SK-N-SH treated with all-trans-retinoic acid at 6 μM for 48 hours (cell line): ENCODE measurements at places on chromosomes 3 and 15.

GRCh38 chr3:125023833-125024555 is 31.8 kb downstream of the HEG1 start:
- ATAC-seq = no peak

DNA sequence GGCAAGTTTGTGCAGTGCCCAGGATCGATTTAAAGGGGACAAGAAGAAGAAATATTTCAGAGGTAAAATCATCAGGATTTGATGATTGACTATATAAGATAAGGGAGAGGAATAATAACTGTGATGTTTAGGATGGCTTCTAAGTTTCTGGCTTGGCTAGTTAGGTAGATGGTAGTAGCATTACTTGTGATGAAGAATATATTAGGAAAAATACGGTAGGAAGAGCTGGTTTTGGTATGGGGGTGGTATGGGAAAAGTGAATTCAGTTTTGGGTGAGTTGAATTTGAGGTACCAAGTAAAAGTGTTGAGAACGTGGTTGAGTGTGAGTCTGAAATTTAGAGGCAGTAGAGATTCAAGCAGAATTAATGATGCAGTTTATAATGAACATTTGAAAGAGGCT is 11.0 kb downstream of the CTDSPL2 start:
- ATAC-seq = no peak

- peak; percentile 68 for ATAC-seq
Observed at GRCh38 chr3:159234306-159234705, 432.5 kb downstream of the MFSD1 start.

- ATAC-seq = peak; percentile 92
Observed at GRCh38 chr3:173660645-173661299, 263.2 kb downstream of the NLGN1 start.
